Spinal cord (tissue), 10 donors: ENCODE measurements at places on chromosomes 1 and 21.
A peak's percentile ranks its signal among the peaks of the same experiment; 100 is the strongest.

DNA sequence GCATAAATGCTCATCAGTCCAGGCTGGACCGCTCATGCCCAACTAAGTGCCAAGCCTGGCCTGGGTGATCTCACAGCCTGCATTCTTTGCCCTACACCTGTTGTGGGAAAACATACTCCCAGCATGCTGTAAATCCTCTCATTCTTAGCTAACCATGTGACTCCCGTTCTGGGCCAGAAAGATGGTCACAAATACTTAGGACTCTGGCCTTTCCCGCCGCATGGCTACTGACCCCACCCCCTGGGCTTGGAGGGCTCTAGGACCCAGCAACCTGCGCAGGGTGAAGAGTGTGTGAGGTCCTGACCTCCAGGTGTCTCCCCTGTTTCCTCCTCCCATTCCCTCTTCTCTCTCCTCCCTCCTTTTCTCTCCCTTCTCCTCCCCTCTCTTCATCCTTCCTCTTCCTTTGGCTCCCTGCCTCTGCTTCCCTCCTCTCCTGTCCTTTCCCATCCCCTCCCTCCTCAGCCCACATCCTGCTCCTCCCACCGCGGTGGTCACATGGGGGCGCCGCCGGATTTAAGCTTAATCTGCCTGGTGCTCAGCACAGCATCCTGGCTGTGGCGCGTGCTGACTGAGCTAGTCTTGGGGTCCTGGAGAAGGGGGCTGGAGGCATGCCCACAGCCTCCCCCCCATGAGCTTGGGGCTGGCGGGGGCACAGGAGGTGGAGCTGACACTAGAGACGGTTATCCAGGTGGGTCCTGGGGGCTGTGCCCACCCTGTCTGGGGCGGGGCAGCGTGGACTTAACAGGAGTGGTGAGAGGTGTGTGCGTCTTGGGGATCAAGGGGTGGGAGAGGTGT is at the start of gene CROCC:
Gene CROCC (plus strand): TSS at position 541 of the 795 bp plus-strand sequence. CDS start 88 bp downstream, at position 629.
- peak; percentile 87 for DNase-seq

DNA sequence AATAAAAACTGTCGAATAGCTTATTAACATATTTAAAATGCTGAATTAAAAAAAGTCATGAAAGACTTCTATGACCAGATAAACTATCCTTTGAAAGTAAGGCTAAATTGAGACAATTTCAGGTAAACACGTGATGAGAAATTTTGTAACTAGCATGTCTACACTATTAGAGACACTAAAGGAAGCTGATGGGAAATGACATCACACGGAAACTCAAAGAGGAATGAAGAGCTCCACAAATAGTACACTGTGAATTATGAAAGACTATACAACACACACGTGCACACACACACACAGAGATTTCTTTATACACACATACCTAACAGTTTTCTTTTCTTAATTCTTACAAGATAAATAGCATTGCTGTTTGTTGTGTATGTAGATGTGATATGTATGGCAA is 70.9 kb upstream of the PLA2G4A start:
- DNase-seq, result no peak

DNA sequence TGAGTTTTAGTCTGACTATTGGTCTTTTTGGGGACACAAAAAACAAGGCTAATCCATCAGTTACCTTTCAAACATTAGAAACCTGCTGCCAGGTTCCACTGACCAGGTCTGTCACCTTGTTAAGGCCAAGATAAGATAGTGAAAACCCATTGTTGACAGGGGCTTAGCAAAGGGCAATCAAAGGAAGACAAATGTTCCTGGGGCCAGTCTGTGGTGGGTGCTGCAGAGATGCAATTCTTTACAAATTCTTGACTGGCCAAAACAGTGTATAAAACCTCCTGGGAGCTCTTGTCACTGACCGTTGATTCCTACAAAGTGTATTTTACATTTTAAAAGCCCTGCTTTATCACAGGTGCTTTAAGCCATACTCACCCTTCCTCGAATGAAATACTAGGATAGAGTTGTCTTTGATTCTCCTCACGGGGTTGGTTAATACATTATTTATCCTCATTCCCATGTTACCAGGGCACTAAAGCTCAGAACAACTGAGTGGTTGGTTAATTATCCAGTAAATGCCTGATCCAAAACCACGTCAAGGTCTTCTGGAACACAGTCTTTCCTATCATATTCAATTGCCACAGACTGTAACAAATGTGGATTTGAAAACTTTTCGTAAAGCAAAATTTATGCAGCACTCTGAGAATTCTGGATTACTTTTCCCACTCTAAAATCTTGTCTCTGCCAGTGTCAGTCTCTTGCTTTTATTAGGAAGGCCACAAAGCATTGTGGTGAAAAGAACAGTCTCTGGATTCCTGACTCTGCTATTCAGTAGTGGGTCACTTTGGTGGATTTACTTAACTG is 77.2 kb downstream of the NRIP1 start:
- no peak for DNase-seq

- DNase-seq, result no peak
Observed at GRCh38 chr1:234125283-234125682, 220.8 kb downstream of the SLC35F3 start.

DNA sequence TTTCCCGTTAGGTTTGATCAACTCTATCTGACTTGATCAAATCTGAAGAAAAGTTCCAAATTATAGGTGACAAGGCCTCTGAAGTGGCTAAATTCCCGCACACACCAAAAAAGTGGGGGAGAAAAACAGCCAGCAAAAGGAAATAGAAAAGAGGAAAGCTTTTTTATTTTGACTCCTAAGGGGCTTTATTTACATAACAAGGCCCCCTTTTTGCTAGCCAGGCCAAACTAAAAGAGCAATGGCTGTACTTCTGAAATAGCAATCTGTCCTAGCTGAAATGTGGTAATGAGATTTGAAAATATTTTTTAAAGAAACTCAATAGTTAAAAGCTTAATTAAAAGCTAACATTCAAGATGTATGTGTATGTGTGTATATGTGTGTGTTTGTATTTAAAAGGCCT is 311.5 kb upstream of the POGK start:
- no peak for DNase-seq

DNA sequence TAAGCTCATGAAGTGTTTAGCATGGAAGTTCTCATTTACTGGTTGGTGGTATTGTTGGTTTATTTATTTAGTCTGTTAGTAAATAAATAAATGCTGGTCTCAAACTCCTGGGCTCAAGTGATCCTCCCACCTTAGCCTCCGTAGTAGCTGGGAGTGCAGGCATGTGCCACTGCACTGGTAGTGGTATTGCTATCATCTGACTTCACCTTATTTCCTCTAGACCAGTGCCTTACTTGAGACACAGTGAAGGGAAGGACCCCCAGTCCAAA is 1.4 kb upstream of the SLC2A1 start:
- DNase-seq, result no peak

DNA sequence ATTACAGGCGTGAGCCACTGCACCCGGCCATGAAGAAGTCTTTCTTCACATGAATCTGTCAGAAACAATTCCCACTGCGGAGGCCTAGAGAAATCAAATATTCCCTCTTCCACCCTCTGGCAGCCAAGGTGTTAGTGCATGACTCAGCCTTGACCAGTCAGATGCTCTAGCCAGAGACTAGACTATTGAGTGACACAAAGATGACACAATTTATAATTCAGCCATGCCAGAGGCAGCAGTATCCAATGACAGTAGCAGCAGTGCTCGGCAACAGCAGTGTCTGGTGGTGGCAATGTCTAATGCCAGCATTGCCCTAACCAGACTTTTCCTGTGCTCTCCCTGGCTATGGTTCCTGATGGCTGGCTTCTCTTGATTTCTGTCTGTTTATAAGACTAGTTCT is 8.7 kb downstream of the CTXND2 start:
- no peak for DNase-seq

GRCh38 chr1:150566589-150567340 is 12.6 kb downstream of the MCL1 start:
- DNase-seq, result no peak

DNA sequence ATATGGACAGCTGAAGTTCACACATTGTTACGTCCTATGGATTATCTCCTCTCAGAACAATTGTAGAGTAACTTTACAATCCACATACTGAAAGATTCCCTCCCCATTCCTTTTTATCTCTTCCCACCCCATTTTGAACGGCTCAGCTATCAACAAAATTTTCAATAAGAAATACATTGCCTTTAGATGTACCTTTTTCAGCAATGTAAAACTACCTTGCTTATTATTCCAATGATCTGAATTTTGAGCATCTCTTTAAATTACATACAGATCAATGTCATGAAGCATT is 503.7 kb downstream of the SMYD3 start:
- no peak for DNase-seq

- DNase-seq, result no peak
Observed at GRCh38 chr1:62269439-62269838, 49.8 kb downstream of the KANK4 start.

DNA sequence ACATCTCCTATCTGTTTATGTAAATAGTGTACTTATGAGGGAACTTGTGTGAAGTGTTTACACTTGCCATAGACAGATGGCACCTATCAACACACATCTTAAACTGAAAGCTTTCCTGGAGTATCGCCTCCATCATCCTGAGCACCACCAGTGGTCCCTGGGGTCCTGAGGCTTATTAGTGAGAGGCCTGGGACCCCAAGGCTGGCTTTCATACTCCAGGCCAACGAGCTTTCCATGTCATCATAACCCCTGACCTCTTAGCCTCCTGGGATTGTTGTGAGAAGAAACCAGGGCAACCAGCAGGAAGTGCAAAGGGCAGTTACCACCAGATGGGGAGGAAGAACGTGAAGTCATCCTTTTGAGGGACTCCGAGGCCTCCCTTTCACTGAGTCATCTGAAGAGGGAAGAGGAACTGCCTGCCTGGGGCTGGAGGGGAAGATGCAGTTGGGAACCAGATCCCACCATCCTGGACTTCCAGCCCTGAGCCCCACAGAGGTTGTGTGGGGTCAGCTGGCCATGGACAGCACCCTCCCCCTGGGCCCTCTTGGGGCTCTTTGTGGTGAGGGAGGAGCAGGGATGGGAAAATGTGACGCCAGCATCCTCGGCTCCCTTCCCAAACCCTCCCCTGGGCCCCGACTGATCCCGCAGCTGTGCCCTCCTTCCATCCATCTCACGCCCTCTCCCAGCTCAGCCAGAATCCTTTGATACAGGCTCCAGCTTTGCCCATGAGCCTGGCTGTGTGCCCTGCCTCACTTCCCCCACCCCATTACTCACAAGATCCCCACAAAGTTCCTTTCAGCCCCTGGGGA is 5.8 kb downstream of the INKA2 start:
- peak; percentile 77 for DNase-seq

DNA sequence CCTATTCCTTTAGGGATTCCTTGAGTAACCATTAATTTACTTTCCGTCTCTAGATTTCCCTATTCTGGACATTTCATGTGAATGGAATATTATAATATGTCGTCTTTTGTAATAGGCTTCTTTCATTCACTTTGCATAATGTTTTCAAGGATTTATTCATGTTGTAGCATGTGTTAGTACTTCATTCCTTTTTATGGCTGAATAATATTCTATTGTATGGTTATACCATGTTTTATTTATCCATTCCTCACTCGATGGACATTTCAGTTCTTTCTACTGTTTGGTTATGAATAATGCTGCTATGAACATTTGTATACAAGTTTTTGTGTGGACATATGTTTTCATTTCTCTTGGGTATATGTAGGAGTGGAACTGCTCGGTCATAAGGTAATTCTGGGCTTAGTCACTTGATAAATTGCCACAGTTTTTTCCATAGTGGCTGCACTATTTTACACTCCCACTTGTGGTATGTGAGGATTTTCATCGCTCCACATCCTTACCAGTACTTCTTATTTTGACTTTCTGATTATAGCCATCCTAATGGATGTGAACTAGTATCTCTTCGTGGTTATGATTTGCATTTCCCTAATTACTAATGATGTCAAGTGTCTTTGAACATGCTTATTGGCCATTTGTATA is 17.7 kb downstream of the PPP2R5A start:
- no peak for DNase-seq

GRCh38 chr1:41241749-41242341 is at the start of gene SCMH1:
Gene SCMH1, minus strand, starts transcription at chr1:41242306. Its CDS starts 56,173 bp downstream, at chr1:41186133.
- DNase-seq, result no peak

GRCh38 chr1:29931477-29932175 is 695.3 kb downstream of the PTPRU start:
- DNase-seq, result no peak

- DNase-seq, result no peak
Observed at GRCh38 chr21:22791376-22791775, 1793.2 kb downstream of the NCAM2 start.

- peak; percentile 62 for DNase-seq
Observed at GRCh38 chr1:209627732-209628196, 24.5 kb downstream of the LAMB3 start.

GRCh38 chr1:98172578-98172977 is 251.7 kb upstream of the DPYD start:
- DNase-seq, result no peak

GRCh38 chr1:152244576-152245273 is 20.7 kb upstream of the HRNR start:
- DNase-seq, result no peak

DNA sequence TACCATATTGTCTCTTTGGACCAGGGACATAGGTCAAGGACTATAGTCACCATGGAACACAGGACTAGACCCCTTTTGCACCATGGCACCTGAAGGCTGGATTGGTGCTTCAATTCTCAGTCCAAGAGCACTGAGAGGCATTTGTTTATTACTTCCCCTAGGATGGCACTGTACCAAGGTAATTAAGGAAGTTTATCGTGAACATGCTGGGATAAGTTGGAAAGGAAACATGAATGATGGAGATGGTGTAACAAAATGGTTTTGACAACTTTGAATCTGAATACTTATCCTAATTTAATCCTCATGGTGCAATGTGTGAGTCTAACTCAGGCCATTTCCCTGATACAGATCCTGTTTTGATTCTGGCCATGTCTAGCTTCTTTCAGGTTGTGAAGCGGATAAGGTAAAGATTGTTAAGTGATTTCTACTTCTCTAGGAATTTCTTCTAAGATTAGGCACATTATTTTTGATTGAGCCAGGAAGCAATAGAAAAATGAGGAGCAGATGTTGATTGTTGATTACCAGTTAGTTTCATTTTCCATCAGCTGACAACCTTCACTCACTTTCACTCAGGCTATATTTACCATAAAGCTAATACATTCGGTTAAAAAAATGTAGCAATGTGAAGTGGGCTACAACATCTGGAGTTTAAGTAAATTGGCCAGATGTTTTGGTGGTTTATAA is 37.3 kb upstream of the SIPA1L2 start:
- DNase-seq, result no peak

DNA sequence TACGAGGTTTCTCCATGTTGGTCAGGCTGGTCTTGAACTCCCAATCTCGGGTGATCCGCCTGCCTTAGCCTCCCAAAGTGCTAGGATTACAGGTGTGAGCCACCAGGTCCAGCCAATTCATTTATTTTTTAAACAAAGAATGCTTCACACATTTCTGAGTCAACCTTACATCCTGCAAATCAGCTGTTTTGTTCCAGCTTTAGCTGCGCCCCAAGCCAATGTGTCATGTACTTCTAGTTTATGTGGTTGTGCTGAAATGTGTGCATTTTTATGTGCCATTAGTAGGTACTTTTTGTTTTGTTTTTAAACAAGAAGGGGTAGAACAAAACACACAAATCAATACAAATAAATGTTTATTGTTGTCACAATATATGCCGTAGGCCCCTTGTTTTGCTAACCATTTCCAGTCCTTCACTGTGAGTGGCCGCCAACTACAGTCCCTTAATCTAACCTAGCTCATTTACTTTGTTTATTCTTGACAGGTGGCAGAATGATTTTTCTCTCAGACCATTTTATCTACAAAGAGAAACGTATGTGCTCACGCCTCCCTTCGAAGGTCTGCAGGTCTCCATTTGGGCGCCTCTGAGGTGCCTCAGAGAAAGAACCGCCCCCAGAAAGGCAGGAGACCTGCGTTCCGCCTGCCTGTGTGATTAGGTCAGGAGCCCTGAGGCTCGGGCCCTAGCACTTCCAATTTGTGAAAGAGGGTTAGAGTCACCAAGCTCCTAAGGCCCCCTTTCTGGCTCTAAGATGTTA is 2.8 kb upstream of the CASQ2 start:
- no peak for DNase-seq
